ENCODE measurements at places on chromosomes 2 and 18.

DNA sequence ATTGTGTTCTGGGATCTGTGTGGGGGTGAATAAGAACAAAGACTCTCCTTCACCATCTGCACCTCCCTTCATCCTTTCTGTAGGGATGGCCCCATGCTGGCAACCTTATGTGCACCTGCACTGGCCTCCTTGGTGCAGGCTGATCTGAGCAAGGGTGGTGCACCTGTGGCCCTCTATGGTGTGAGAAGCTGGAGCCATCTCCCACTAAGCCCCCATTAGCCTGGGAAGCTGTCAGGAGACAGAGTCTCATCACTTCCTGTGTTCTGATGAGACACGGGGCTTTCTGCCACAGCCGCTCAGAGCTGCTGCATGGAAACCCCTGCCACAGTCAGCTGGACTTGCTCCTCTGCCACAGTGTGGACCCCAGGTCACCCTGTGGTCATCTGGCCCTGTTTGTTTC is 565.3 kb upstream of the SALL3 start:
- H3K4me3 ChIP-seq = no peak overlapping the region
- no peaks in the 10 kb centered on the region for H3K36me3 ChIP-seq
- DNase-seq = no peak
- H3K27me3 ChIP-seq = peaks cover 5% of the 10 kb centered on the region

DNA sequence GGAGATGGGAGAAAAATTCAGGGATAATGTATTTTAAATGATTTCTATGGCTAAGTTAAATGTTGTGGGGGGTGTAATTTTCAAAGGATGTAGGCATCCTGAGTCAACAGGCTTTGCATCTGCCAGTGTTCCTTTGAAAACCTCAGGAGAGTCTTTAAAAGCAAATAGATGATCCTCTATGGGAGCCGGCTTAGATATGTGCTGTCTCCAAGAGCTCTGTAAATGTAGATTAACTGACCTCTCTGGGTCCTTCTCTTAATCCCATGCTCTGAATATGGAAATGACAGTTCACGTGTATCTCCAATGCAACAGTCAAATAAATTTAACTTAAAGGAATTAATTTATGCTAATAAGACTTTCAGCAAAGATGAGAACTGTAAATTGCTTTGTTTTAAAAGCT is 292.7 kb downstream of the ERBB4 start:
- no peaks in the 10 kb centered on the region for H3K27me3 ChIP-seq
- H3K27ac ChIP-seq = no peak overlapping the region
- no peaks in the 10 kb centered on the region for H3K36me3 ChIP-seq
- no peaks in the 10 kb centered on the region for H3K4me1 ChIP-seq
- DNase-seq = no peak

- H3K27me3 ChIP-seq = no peaks in the 10 kb centered on the region
- H3K36me3 ChIP-seq = no peaks in the 10 kb centered on the region
- H3K4me1 ChIP-seq = no peaks in the 10 kb centered on the region
- H3K27ac ChIP-seq = no peak overlapping the region
- DNase-seq = no peak
These were observed 111.5 kb downstream of the MEP1B start for GRCh38 chr18:32301361-32301760.

DNA sequence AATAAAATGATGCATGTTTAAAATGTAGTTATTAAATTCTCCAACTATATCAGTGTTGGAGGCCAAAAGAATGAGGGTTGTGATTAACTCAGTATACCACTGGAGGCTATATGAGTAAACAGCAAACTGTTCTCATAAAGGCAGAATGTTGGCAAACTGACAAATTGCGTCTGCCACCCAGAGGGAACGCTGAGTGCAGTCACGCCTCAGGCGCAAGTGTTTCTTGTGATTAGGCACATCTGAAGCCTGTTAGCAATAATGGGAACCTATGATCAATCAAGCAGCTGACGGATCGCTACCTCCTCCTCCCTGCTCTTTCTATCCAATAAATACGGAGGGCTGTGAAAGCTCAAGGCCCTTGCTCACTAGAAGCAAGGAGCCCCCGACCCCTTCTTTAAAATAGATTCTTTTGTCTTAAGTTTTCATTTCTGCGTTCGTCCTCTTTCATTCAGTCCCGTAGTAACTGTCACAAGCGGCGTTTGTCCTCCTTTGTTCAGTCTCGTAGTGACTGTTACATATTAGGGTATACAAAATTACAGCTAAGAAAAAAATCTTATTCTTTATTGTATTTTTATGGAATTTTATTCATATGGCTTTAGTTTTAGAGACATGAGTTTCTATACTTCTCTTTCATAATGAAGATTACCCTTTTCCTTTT is 16.3 kb upstream of the RMND5A start:
- no peaks in the 10 kb centered on the region for H3K27me3 ChIP-seq
- DNase-seq = peak; percentile 68
- peak overlapping the region; percentile 33 for H3K4me3 ChIP-seq
- H3K36me3 ChIP-seq = no peaks in the 10 kb centered on the region

- no peak for DNase-seq
- peak overlapping the region; percentile 98 for H3K27ac ChIP-seq
- no peaks in the 10 kb centered on the region for H3K27me3 ChIP-seq
These were observed 96.6 kb downstream of the SOCS6 start for GRCh38 chr18:70385474-70385873.

GRCh38 chr2:18651842-18652774 is 62.7 kb upstream of the NT5C1B start:
- DNase-seq = no peak
- H3K4me3 ChIP-seq = no peak overlapping the region
- H3K4me1 ChIP-seq = no peaks in the 10 kb centered on the region
- H3K27ac ChIP-seq = no peak overlapping the region

GRCh38 chr18:32422201-32422600 is 48.5 kb downstream of the GAREM1 start:
- H3K4me3 ChIP-seq = no peak overlapping the region
- no peak overlapping the region for H3K27ac ChIP-seq
- no peaks in the 10 kb centered on the region for H3K36me3 ChIP-seq
- no peak for DNase-seq

- no peaks in the 10 kb centered on the region for H3K36me3 ChIP-seq
- H3K4me3 ChIP-seq = no peak overlapping the region
- peaks cover 4% of the 10 kb centered on the region for H3K4me1 ChIP-seq
- DNase-seq = no peak
These were observed 96.7 kb downstream of the CRACDL start for GRCh38 chr2:98839292-98839691.

GRCh38 chr18:73945130-73945792 is 202.4 kb downstream of the FBXO15 start:
- no peak overlapping the region for H3K27ac ChIP-seq
- no peaks in the 10 kb centered on the region for H3K36me3 ChIP-seq
- DNase-seq = no peak
- H3K4me3 ChIP-seq = no peak overlapping the region
- peaks cover 5% of the 10 kb centered on the region for H3K27me3 ChIP-seq
- H3K4me1 ChIP-seq = no peaks in the 10 kb centered on the region

DNA sequence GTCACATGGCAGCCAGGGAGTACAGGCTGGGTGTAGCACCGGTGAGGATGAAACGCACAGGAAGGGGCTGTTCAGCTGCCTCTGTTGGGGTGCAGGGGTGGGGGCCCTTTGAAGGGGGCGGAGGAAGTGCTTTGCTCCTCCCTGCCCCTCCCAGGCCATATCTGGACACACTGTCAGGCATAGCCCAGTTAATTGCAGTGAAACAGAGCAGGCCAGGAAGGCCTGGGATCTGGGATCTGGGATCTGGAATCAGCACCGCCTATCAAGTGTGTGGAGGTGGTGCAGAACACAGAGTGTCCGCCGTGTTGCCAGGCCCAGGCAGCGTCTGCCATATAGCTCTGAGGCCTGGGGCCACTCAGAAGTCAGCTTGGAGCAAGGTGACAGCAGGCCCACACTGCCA is 119.3 kb upstream of the MSH2 start:
- H3K36me3 ChIP-seq = no peaks in the 10 kb centered on the region
- no peaks in the 10 kb centered on the region for H3K27me3 ChIP-seq
- no peak for DNase-seq
- H3K4me1 ChIP-seq = no peaks in the 10 kb centered on the region
